Calu3 (cell line): ENCODE measurements at places on chromosomes 4 and X. TPM values are rescaled to one million over a fixed set of nuclear protein-coding genes. Genes with fewer than 3 reads are reported as not detected.

The F8 gene
- 1.6 and 2.2 TPM in 2 replicates for total RNA-seq

The SHROOM4 gene
- 2.7 and 3.2 TPM in 2 replicates for total RNA-seq

The SLC9B1 gene
- not detected in 2 replicates for total RNA-seq

The DCTD gene
- 65.3 and 69.1 TPM in 2 replicates for total RNA-seq

The BDH2 gene
- total RNA-seq, result 8.1 and 15.2 TPM in 2 replicates

The PNCK gene
- total RNA-seq, result 1.1 TPM in 1 of 2 replicates, not detected in the other

The FGF13 gene
- total RNA-seq, result not detected in 2 replicates

GRCh38 chr4:73860917-73861316 is 7.8 kb downstream of the PF4V1 start:
- DNase-seq, result no peak

DNA sequence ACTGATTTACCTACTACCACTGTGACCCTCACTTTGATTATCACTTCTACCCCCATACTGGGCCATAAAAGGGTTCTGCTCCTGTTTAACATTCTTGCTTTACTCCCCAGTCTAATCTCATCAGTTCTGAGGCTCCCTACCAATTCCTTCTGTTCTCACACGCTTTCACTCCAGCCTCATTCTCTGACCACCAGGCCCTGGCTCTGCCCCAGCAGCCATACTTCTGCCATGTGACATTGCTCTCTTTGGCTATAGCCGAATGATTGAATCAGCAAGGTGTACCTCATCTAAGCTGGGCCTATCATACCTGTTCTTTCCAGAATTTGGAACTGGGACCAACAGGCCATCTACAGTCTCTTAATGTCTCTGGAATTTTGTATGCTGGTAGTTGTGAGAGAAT is 14.4 kb upstream of the ELF2 start:
- DNase-seq, result no peak

DNA sequence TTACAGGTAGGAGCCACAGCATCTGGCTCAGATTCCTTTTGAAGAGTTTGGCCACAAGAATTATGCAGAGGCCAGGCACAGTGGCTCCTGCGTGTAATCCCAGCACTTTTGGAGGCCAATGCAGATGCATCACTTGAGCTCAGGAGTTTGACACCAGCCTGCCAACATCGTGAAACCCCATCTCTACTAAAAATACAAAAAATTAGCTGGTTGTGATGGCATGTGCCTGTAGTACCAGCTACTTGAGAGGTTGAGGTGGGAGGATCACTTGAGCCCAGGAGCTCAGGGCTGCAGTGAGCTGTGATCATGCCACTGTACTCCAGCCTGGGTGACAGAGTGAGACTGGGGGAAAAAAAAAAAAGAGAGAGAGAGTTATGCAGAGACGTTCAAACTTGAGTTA is 53.0 kb downstream of the MID1IP1 start:
- DNase-seq, result no peak

DNA sequence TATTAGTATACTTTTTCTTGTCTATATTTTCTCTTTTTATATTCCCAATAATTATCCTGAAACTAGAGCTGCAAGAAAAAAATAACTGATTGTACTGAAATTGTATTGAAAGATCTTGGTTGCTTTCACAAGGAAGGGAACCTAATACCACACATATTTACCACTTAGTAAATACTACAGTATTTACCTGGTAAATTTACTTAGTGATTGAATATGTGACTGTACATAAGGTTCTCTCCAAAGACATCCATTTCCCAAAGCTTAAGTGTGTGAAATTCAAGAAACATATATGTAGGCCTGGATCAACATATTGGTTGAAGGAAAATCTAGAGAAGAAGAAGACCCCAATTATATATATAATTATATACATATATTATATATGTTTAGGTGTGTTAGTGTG is 1272.7 kb downstream of the C4orf33 start:
- DNase-seq, result no peak

- DNase-seq, result no peak
Measured at GRCh38 chr4:152211936-152212653, 323.8 kb downstream of the FBXW7 start.

DNA sequence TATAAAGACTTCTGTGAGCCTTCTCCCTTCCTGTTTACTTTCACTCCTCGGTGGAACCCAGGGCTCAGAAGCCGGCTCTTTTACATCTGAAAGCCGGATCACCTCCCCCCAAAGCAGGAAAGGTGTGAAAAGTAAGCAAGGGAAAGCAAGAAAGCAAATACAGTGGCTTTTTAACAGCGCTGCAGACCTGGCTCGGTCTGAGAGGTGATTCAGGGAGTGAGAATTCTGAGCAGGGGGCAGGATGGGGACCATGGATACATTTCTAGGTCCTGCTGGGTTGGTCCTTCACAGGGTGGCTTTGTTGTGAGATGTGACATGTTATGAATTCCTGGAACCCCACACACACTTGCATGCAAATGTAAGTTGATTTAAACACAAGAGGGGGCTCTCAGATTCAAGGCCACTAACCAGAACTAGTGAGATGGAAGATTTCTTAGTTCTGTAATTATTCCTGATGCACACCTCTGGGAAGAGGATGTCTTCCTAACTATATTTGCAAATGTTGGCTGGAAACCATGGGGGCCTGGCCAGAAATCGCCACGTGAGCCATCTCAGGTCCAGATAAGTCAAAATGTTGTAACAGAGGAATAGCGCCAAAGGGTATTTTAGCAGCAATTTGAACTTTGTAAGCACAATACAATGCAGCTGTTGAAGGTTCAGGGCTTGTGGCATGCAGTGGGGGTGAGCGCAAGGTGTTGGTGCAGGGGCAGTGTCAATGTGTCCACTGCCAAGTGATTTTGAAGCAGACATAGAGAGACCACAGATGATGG is 670.1 kb upstream of the LCORL start:
- peak; percentile 17 for DNase-seq

GRCh38 chrX:81195712-81196111 is 6.0 kb downstream of the HMGN5 start:
- peak; percentile 50 for DNase-seq

GRCh38 chr4:153955327-153955726 is 166.4 kb upstream of the SFRP2 start:
- DNase-seq, result no peak
